ENCODE measurements at places on chromosomes 7 and 10. TPM values are rescaled to one million over a fixed set of nuclear protein-coding genes. Genes with fewer than 3 reads are reported as not detected.
A peak's percentile ranks its signal among the peaks of the same experiment; 100 is the strongest.

Gene EPO
- not detected for total RNA-seq

GRCh38 chr10:84314275-84314674 is 14.1 kb upstream of the CCSER2 start:
- DNase-seq, result no peak

GRCh38 chr7:151087245-151088018 is 1.2 kb downstream of the AGAP3 start:
- peak; percentile 97 for DNase-seq

DNA sequence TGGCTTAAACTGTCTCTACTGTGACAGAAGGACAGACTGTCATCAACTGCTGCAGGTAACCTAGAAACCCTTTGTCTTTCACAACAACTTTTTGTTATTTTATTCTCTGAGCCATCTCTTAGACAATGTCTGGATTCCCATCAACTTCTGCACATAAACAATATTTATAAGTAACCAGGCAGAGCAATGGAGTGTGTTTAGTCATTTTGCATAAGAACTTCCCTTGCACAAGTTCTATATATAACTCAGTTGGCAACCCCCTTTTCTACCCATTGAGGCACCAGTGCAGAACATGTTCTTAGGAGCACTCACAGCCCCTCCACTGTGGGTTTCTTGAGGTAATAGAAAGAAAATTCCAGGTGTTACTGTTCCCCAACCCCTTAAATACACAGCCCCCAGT is 65.0 kb upstream of the IL6 start:
- no peak for DNase-seq

DNA sequence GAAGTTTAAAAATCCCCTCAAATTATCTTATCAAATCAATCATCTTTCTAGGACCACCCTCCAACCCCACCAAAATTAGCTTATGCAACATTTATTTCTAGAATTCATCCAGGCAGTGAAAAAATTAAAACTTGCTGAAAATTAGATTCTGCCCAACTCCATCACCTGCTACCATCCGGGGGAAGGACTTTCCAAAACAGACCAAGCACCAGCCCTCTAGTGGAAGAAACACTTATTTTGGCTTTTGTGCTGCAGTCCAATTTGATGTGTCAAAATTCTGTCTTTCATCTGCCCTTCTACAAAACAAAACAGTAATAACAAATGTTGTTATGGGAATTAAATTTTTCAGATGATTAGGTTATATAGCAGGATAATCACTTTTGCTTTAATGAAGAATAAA is 35.1 kb downstream of the GCC1 start:
- peak; percentile 29 for DNase-seq

GRCh38 chr7:12653518-12653917 is 33.9 kb upstream of the ARL4A start:
- peak; percentile 43 for DNase-seq

DNA sequence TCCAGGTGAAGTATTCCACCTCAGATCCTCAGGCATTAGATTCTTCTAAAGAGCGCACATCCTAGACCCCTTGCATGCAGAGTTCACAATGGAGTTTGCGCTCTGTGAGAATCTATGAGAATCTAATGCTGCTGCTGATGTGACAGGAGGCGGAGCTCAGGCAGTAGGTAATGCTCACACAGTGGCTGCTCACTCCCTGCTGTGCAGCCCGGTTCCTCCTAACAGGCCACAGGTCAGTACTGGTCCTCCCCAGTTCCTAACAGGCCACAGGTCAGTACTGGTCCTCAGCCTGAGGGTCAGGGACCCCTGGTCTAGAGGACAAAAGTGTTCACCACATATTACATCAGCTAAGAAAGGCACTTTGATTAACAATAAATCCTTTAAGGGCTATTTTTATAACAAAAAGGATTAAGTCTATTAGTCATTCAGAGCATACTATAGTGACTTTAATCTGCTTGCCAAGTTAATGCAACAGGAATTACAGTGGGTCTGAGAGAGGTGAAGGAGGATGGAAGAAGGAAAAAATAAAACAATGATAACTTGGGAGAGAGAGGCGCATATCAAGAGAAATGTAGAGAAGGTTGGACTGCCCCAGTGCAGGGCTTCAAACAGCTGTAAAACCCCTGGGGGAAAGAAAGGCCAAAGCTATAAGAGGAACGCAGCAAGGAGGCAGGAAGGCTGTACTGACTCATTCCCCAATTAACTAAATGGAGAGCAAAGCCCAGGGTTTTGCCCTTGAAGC is 49.2 kb downstream of the CUL2 start:
- DNase-seq, result peak; percentile 56

GRCh38 chr10:98925651-98926050 is 310.0 kb downstream of the HPSE2 start:
- no peak for DNase-seq

DNA sequence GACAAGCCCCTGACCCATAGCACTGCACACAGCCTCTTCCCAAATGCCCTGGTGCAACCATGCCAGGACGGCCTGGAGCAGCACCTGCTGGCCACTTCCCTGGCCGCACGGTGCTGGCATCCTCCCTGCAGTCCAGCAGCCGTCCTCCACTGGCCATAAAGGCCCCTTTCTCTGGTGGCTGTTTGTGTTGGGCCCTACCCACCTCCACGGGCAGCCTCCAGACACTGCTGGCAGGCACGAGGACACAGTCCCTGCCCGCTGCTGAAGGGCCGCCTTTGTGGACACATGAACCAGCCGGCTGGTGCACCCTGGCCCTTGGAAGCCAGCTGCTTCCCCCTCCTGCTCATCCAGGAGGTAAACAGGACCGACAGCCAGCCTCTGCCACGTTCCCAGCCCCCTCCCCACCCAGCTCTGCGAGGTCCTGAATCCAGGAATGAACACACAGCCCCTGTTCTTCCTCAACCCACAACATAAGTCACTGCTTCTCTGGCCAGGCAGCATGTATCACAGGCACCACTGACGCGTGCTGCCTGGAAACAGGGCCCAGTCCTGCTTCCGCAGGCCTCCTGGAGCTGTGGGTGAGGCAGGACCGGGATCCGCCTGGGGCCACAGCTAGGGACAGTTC is 43.8 kb downstream of the SPOCK2 start:
- peak; percentile 26 for DNase-seq

DNA sequence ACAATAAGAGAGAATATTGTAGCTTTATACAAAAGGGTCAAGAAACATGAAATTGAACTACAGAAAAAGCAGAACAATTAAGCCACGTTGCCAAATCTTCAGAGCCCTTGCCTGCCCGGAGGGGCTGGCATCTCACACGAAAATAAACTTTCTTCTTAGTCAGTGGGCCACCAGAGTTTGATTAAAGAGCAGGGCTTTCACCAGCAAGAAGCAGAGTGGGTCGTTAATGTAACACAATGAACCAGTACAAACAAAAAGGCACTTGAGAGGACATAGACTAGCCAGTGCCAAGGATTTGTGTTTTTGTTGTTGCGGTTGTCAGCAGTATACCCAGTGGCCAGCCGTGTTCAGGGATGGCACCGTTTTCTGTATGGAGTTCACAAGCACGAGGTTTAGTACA is 155.4 kb downstream of the NRP1 start:
- DNase-seq, result no peak

Gene CNTNAP2
- 7.6 TPM for total RNA-seq

DNA sequence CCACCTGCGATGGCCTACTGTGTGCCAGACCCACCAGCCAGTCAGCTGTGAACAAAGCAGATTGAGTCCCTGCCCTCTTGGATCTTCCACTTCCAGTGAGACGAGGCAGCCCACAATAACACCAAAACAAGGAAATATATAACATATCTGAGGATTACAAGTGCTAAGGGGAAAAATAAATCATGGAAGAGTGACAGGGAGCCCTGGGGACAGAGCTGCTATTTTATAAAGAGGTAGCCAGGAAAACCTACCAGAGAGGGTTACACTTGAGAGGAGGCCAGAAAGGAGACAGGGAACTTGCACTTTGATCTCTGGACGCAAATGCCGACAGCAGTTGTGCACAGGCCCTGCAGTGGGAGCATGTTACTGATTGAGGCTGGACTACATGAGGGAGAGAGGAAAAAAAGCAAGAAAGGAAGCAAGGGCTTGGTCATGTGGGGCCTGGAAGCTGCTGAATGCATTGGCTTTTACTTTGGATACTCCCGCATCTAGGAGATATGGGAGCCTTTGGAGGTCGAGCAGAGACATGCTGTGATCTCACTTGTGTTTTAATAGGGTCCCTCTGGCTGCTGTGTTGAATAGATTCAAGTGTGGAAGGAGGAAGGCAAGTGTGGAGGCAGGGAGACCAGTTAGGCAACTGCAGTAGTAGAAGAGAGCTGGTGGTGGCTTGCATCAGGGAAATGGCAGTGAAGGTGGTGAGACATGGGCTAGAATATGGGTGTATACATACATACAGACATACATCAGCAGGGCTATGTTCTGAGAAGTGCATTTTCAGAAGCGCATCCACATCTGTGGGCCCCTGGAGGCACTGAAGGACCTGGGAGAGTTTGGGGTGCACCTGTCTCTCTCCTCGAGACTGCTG is 26.2 kb downstream of the MINDY4 start:
- DNase-seq, result no peak

Gene PPP1R3A
- not detected for total RNA-seq

Gene MGMT
- 18.3 TPM for total RNA-seq

Gene ANTXRL
- not detected for total RNA-seq

Gene PARD3
- 69.2 TPM for total RNA-seq

Gene MYO1G
- total RNA-seq, result 0.29 TPM

Gene SP4
- 5.1 TPM for total RNA-seq

GRCh38 chr7:370775-371118 is 80.8 kb downstream of the FOXL3 start:
- DNase-seq, result no peak

GRCh38 chr10:123678376-123678775 is 12.2 kb downstream of the GPR26 start:
- no peak for DNase-seq

DNA sequence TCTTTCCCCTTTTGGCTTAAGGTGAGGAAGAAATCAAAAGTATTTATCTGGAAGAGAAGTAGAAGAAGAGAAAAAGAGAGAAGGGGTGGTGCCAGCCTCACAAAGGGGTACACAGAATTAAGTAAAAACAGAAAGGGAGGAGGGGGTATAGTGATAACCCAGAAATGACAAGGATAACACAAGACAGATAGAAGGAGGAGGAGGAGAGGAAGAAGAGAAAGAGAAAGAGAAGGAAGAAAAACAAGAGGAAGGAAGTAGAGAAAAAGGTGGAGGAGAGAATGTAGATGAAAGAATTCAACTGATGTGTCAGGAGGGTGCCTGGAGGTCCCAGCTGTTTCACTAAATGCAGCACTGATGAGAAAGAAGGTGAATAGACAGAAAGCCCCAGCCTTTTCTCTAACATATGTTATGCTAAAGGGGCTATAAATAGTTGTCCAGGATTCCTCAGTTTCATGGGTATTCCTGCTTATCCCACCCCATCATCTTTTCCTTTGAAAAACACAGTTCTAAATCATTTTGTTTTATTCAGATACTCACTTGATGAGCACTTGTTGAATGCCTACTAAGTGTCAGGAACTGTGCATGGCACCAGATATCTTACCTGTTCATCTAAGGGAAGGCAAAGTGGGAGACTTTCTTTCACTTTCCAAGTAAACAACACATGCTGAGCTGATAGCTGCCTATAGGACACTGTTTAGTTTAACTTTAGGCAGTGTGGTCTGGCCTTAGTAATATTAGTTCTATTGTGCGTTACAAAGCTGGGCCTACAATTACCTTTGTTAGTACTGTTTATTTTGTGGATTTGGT is 8.0 kb downstream of the SEMA3E start:
- DNase-seq, result no peak

Gene SLC39A12
- not detected for total RNA-seq

Gene ATG9B
- total RNA-seq, result not detected

Gene FEZF1
- total RNA-seq, result not detected

DNA sequence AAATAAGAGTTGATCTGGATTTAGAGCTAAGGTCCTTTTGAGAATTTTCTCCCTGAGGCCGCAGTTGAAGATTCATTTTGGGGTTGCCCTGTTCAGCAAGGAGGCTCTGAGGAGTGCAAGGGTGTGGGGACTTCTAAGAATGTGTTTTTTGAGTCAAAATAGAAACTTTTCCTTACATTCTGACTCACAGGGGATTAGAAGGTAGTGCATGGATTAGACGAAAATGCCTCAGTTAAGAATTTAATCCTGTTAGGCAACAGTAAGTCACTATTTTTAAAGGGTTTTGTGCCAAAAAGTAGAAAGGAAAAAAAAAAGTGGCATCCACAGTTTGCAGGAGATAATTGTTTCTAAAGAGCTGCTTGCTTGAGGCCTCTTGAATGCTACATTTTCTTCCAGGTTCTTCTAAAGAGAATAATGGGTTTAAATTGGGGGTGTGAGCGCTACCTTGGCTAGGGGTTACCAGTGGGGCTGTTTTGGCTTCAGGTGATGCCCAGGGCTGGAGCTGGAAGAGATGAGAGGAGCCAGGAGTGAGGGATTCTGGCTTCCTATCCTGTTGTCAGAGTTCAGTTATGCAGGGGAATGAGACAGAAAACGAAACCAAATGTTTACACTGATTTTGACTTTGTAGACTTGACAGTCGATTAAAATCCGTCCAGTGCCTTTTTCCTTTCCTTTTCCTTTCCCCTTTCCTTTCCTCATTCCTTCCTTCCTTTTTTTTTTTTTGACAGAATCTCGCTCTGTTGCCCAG is 52.9 kb downstream of the BAMBI start:
- DNase-seq, result no peak

All from osteoblast (primary cell).